CD8-positive, alpha-beta T cell (primary cell): ENCODE measurements at places on chromosomes 3 and 15.

- DNase-seq: no peak
Measured at GRCh38 chr3:60399292-60399691, 852.0 kb downstream of the FHIT start.

- no peak for DNase-seq
Measured at GRCh38 chr3:8800016-8800415, 30.6 kb upstream of the OXTR start.

- DNase-seq: no peak
Measured at GRCh38 chr3:38725726-38726419, 76.4 kb upstream of the SCN5A start.

DNA sequence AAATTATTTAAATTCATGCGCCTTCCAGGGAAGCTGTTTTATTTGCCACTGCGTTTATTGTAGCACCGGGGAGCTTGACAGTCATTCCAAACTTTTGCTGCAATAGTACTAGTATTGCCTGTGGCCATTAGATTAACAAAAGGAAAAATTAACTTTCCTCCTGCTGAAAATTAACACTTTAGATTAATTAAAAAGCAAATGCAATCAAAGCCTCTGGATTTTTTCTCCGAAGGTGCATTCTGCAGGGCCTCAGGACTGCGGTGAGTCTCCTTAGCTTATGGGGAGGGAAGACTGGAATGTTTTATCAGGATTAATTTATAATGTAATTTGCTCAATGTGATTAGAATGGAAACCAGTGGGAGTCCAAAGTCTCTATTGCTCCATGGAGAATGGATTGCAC, 456.4 kb upstream of the CFAP20DC start:
- no peak for DNase-seq

GRCh38 chr3:190076136-190076535, 44.6 kb downstream of the P3H2 start:
- DNase-seq: no peak

GRCh38 chr15:91782221-91782620, 71.3 kb upstream of the SLCO3A1 start:
- no peak for DNase-seq

GRCh38 chr3:40309925-40310695, 603 bp downstream of the EIF1B start:
- DNase-seq: no peak
